ENCODE measurements at places on chromosomes 13 and 19. TPM values are rescaled to one million over a fixed set of nuclear protein-coding genes. Genes with fewer than 3 reads are reported as not detected.

GRCh38 chr13:110637747-110638146 is 22.4 kb downstream of the NAXD start:
- H3K4me3 ChIP-seq = no peak overlapping the region
- no peak overlapping the region for H3K27ac ChIP-seq
- H3K4me1 ChIP-seq = no peaks in the 10 kb centered on the region
- H3K27me3 ChIP-seq = no peaks in the 10 kb centered on the region

DNA sequence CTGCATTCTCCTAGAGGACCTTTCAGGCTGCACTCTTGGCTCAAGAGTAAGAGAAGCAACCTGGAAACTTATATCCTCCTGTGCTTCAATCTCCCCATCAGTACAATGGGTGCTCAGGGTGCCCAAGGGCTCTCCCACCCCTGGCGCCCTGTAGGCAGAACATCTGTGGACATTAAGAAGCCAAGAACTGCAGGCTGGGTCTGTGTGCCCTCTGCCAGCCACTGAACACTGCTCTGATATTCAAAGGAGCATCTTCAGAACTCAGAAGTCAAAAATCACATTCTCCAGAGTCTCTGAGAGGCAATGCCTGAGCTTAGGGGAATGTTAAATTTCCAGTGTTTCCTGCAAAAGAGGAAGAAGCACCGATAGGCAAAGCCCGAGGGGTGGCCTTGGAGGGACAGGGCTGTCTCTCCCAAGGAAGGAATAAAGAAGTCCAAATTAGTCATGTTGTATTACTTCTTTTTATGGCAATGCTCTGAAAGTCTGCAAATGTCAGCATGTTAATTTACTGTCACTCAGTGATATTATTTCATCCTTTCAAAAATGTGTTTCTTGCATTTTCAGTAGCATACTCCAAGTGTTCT is 88.1 kb downstream of the TSHZ3 start:
- no peak overlapping the region for H3K27ac ChIP-seq
- no peak overlapping the region for H3K4me3 ChIP-seq
- no peak for DNase-seq
- no peaks in the 10 kb centered on the region for H3K36me3 ChIP-seq
- H3K27me3 ChIP-seq = no peaks in the 10 kb centered on the region

DNA sequence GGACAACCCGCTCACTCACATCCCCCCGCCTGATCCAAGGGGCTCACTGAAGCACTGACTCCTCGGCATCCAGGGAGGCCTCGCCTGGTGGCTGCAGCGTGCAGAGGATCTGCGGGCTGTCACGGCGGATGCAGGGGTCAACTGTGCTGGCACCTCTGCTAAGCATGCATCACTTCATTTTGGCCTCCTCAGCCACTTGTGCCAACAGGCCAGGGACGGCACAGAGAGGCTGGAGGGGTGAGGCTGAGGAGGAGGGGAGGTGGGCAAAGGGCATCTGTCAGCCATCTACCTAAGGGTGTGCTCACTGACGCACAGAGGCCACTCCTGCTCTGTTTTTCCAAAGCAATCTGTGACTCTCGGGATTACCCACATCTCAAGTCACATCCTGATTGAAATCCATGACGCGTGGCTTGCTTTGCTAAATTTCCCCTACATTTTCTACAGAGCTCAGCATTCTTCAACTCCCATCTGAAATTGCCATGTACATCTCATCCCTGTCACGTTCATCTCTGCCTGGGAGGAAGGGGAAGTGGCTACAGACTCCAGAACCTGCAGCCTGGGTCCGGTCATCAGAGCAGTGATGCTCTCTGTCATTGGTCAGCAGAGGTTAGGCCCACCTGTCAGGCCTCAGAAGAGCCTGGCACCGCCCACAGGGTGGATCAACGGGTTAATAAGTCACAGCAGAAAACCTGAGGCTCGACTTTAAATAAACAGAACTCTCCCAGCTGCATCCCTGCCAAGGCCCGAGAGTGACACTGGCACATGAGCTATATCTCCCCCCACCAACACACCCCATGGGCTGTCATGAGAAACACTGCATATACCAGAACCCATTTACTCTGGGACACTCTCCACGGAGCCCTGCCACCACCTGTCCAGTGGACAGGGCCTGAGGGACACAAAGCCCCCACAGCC is 17.6 kb downstream of the ELL start:
- peaks cover 3% of the 10 kb centered on the region for H3K36me3 ChIP-seq
- H3K27me3 ChIP-seq = no peaks in the 10 kb centered on the region
- peak; percentile 72 for DNase-seq
- H3K4me1 ChIP-seq = peaks cover 64% of the 10 kb centered on the region

DNA sequence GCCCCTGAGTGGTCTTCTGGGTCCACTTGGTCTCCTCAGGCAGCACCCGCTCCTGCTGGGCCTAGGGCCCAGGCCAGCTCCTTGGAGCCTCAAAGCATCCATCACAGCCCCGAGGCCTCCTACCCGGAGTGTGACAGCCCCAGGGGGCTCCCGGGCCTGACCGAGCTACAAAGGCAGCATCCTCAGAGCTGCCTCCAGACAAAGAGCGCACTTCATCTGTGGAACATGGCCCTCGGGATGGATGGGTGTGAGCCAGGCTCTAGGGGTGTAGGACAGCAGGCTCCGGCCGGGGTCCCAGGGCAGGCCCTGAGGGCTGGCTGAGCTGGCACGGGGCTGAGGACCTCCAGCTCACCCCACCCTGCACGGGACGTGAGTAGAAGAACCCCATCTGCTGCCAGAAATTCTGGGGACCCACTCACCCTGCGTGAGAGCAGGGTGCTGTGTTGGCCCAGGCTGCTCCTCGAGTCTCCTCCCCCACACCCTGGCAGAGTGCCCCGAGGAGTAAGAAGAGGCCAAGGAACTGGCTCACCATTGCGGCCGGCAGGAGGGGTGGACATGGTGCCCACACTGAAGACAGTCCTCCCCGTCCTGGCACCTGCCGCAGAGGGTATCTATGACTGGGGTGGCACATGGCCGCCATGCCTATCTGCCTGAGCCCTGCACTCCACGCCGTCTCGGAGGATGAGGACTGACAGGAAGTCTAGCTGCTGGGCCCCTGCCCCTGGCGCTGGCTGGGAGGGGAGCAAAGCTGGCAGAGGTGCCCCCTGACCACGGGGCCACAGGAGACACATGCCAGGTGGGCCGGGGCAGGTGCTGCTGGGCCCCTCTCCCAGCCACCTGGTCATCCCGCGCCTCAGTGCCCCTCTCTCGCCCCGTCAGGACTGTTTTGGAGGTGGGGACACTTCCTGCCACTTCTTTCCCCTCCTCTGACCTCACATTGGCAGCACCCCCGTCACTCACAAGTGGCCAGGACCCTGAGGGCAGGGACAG is 22.3 kb downstream of the CEBPG start:
- no peak overlapping the region for H3K4me3 ChIP-seq
- peaks cover 63% of the 10 kb centered on the region for H3K4me1 ChIP-seq
- peaks cover 12% of the 10 kb centered on the region for H3K36me3 ChIP-seq
- DNase-seq = no peak

Gene CGB1
- polyA plus RNA-seq = not detected

Gene RNF17
- not detected for polyA plus RNA-seq

DNA sequence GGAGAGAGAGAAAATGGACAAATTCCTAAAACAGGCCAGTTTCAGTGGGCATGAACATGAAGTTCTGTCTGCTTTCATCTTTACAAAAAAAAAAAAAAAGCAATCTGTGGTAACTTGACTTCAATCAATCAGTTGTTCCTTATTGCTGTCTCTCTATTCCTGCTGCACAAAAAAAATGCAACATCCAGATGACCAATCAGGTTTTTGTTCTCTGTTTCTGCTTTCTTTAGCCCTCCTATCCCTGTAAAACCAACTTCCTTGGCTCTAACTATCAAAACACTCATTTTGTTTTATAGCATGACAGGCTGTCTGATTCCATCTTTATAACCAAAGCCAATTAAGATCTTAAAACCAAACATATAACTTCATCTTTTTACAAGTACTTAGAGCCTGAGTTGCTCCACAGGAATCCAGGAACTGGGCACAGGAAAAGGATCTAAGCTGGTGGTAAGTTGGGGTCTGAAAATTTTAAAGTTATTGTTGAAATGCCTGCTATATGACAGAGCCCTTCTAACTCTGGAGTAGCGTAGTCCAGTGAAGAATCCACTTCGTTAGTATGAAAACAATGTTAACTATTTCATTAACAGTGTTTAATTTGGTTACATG is at the start of gene FPR3:
Gene FPR3, plus strand, starts transcription at position 273 of the 606 bp plus-strand sequence. CDS start 28,592 bp downstream, outside the sequence.
- no peak for DNase-seq
- H3K27me3 ChIP-seq = no peaks in the 10 kb centered on the region
- no peak within 1 kb of the TSS for H3K4me3 ChIP-seq

- H3K27me3 ChIP-seq = no peaks in the 10 kb centered on the region
- H3K27ac ChIP-seq = no peak overlapping the region
- H3K4me1 ChIP-seq = no peaks in the 10 kb centered on the region
- DNase-seq = no peak
These were observed 89.6 kb upstream of the SPRY2 start for GRCh38 chr13:80430561-80430960.

- H3K27me3 ChIP-seq = peaks cover 15% of the 10 kb centered on the region
- no peak for DNase-seq
These were observed 454 bp downstream of the BLVRB start for GRCh38 chr19:40465025-40465556.

DNA sequence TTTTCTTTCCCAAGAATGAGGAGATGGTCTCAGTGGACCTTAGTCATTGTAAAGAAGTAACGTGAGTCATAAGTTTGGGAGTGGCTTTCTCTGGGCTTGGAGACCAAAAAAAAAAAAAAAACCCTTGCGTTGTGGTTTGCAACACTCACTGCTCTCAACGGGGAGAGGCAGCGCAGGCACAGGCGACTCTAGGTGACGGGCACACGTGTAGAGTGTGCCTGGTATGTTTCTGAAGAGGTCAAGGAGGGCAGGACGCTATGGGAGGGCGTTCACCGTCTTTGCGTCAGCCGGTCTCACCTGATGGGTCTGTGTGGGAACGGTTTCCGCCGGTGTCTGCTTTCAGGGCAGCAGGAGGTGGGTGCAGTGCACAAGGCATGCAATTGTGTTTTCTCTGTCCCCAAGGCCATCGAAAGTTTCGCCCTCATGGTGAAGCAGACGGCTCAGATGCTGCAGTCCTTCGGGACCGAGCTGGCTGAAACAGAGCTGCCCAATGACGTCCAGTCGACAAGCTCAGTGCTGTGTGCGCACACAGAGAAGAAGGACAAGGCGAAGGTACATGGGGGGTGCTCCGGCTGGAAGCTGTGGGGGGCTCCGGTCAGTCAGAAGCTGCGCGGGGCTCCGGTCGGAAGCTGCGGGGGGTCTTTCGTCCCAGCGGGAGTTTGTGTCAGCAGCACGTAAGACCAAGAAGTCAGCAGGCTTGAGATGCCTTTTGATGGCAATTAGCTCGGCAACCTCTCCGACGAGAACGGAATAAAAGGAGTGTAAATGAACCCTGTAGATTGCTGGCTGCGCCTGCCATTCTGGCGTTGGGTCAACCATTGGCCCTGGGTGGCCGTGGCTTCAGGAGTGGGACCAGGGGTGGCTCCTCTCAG is 40.8 kb upstream of the F7 start:
- no peak overlapping the region for H3K4me3 ChIP-seq
- H3K36me3 ChIP-seq = peaks cover 31% of the 10 kb centered on the region
- H3K27me3 ChIP-seq = no peaks in the 10 kb centered on the region
- no peak overlapping the region for H3K27ac ChIP-seq

- no peak for DNase-seq
- H3K4me1 ChIP-seq = no peaks in the 10 kb centered on the region
- no peaks in the 10 kb centered on the region for H3K27me3 ChIP-seq
- H3K36me3 ChIP-seq = peaks cover 28% of the 10 kb centered on the region
These were observed 8.3 kb downstream of the LSM7 start for GRCh38 chr19:2320049-2320448.

GRCh38 chr13:29924482-29925350 is 74.3 kb upstream of the UBL3 start:
- peak overlapping the region; percentile 91 for H3K27ac ChIP-seq
- DNase-seq = peak; percentile 24
- H3K27me3 ChIP-seq = no peaks in the 10 kb centered on the region

DNA sequence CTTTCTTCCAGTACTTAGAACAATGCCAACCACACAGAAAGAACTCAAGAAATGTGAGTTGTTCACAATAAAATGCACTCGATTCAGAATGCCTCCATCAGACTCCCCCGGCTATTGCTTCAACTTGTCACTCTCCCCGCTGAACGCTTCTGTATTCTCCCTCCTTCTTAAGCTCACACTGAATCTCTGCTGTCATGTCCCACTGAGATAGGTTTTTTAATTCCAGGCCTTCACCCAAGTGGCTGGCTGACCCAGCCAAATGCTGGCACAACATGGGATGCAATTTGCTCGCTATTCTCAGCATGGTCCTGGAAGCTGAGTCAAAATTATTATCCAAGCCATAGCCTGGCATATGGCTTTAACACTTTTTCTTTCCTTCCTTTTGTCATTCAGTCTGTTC is 76.8 kb upstream of the SERP2 start:
- no peaks in the 10 kb centered on the region for H3K4me1 ChIP-seq
- no peak overlapping the region for H3K4me3 ChIP-seq
- no peak overlapping the region for H3K27ac ChIP-seq
- H3K36me3 ChIP-seq = no peaks in the 10 kb centered on the region

DNA sequence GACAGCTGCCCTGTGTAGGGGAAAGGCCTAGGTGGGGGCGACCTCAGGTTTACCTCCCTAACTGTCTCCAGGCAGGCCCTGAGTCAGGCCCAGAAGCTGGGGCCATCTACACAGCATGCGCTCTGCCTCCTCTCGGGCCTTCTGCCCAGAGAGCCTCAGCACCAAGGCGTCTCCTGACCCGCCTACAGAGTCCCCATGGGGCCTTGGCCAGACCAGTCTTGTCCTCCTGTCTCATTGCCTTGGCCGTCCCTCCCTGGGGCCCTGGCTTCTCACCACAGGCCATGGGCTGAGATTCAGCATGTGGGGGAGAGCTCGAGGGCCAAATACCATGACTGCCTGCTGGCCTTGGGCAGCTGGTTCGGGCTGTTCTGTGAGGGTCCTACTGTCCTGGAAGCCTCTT is 59.0 kb downstream of the SMARCA4 start:
- DNase-seq = no peak
- H3K27me3 ChIP-seq = no peaks in the 10 kb centered on the region
- H3K4me1 ChIP-seq = peaks cover 18% of the 10 kb centered on the region
- peaks cover 95% of the 10 kb centered on the region for H3K36me3 ChIP-seq

GRCh38 chr19:31340042-31341025 is 8.9 kb downstream of the TSHZ3 start:
- H3K36me3 ChIP-seq = no peaks in the 10 kb centered on the region
- no peak overlapping the region for H3K27ac ChIP-seq
- H3K27me3 ChIP-seq = peaks cover 11% of the 10 kb centered on the region
- no peak for DNase-seq
- peaks cover 3% of the 10 kb centered on the region for H3K4me1 ChIP-seq

Gene C19orf73
- polyA plus RNA-seq = 1.4 TPM

Gene ZGLP1
- polyA plus RNA-seq = 7.6 TPM

GRCh38 chr13:79349011-79349410 is 57.0 kb downstream of the RBM26 start:
- H3K4me3 ChIP-seq = no peak overlapping the region
- no peak for DNase-seq
- peaks cover 34% of the 10 kb centered on the region for H3K36me3 ChIP-seq
- H3K4me1 ChIP-seq = no peaks in the 10 kb centered on the region

Gene SIGLEC8
- polyA plus RNA-seq = 0.54 TPM

DNA sequence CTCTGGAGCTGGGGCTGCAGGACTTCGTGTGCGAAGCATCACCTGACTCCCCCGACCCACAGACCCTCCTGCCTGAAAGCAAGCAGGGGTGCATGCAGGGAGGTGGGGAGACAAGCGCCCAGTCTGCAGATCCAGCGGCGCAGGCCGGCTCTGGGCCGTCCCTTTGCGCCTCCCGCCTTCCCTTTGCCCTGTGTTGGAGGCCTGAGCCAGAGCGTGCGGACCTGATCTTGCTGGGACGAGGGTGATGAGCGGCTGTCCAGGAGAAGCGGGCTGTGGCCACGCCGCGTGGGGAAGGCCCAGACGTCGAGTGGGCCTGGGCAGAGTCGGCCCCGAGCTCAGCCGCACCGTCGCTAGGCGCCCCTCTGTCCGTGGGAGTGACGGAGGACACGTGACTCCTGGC is 5.3 kb upstream of the GRTP1 start:
- H3K27me3 ChIP-seq = no peaks in the 10 kb centered on the region
- no peaks in the 10 kb centered on the region for H3K36me3 ChIP-seq
- H3K4me1 ChIP-seq = no peaks in the 10 kb centered on the region
- no peak overlapping the region for H3K27ac ChIP-seq

Gene ONECUT3
- 1.6 TPM for polyA plus RNA-seq
